Renal cortex interstitium (tissue), 15 donors: ENCODE measurements at places on chromosomes 2 and 18. TPM values are rescaled to one million over a fixed set of nuclear protein-coding genes. Genes with fewer than 3 reads are reported as not detected.

Gene IL1RN
- polyA plus RNA-seq, result 1.7 TPM

Gene TUBB8B
- polyA plus RNA-seq, result 1.8 TPM

Gene ASXL3
- polyA plus RNA-seq, result 6.7 TPM

Gene CCT4
- polyA plus RNA-seq, result 193 TPM

Gene POTEI
- 0.19 TPM for polyA plus RNA-seq

Gene ATAD2B
- polyA plus RNA-seq, result 21.0 TPM

Gene MAP2
- 32.2 TPM for polyA plus RNA-seq

Gene METTL5
- 51.9 TPM for polyA plus RNA-seq

Gene TDRD15
- not detected for polyA plus RNA-seq

Gene UGT1A10
- polyA plus RNA-seq, result not detected

Gene GKN1
- polyA plus RNA-seq, result not detected

Gene CCL20
- polyA plus RNA-seq, result 0.74 TPM

Gene IL37
- polyA plus RNA-seq, result 0.22 TPM

Gene CTNNA2
- polyA plus RNA-seq, result 4.3 TPM
